ENCODE measurements at places on chromosomes 3 and 15.

- no peak for DNase-seq
Measured at GRCh38 chr15:67091071-67091979, 25.9 kb downstream of the SMAD3 start.

- DNase-seq: no peak
Measured at GRCh38 chr3:142896996-142897395, 8.1 kb upstream of the PCOLCE2 start.

- no peak for DNase-seq
Measured at GRCh38 chr15:38304481-38304880, 51.8 kb downstream of the SPRED1 start.

DNA sequence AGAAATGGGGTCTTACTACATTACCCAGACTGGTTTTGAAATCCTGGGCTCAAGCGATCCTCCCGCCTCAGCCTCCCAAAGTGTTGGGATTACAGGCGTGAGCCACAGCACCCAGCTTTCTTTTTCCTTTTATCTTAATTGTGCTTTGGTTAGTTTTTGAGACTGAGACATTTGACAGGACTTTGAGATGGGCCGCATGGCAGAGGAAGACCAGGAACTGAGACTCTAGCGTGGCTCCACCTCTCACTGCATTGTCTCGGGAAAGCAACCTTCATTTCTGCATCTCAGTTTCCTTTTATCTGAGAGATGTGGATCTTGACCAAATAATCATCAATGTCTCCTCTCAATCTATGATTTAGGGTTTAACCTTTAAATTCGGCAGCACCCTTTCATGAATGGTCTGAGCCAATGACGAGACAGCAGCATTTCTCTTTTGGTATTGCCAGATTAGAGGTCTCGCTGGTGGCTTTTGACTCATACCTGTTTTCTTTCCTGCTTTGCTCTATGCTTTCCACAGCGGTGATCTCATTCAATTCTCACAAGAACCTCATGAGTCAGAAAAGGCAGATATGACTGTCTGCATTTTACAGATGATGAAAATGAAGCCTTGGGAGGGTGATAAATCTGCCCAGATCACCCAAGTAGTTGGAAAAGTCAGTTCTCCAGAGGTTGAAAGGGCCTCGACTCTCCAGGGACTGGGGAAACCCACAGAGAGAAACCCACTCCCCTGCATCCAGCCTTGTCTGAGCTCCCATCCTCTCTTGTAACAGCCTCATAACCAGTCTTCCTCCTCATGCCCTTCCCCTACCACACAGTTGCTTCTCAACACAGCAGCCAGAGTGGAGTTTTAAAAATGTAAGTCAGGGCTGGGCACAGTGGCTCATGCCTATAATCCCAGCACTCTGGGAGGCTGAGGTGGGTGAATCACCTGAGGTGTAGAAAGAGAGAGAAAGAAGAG, 84.8 kb upstream of the FOXB1 start:
- DNase-seq: no peak

DNA sequence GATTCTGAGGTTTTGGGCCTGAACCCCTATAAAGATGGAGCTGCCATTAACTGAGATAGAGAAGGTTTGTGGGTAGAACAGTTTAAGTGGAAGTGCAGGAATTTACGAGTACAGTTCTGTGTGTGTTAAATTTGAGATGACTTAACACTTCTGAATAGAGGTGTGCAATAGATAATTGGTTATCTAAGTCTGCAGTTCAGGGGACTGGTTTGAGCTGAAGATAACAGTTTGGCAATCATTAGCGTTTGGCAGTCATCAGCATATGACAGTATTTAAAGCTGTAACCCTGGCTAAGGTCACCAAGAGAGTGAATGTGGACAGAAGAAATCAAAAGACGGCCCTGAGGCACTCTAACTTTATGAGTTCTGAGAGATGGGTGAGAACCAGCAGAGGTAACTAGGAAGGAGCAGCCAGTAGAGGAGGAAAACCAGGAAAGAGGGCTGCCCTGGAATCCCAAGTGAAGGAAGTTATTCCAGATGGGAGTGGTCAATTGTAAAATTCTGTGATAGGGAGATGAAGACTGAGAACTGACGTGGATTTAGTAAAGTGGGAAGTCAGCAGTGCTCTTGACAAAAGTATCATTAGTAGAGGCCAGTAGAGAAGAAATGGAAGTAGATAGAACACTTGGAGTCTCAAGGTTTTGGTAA, 8.1 kb downstream of the MYNN start:
- no peak for DNase-seq

DNA sequence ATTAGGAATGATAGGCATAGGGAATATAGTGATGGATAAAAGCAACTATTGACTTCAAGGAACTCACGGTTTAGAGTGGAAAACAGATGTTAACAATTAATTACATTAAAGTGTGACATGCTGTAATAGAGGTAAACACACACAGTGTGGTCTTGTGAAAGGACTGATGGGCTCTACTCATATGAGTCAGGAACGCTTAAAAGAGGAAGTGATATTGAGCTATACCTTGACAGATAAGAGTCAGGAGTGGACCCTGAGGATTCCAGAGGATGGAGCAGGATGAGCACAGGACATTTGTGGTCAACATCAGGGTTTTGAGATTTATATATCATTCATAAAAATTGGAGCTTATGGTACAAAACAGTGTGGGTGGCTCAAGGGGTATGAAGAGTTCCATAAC, 11.0 kb downstream of the EXOG start:
- DNase-seq: no peak

- DNase-seq: no peak
Measured at GRCh38 chr3:167318996-167319615, 61.0 kb downstream of the ZBBX start.

Data from SK-MEL-5 (cell line).